ENCODE measurements at places on chromosomes 3 and 15.

DNA sequence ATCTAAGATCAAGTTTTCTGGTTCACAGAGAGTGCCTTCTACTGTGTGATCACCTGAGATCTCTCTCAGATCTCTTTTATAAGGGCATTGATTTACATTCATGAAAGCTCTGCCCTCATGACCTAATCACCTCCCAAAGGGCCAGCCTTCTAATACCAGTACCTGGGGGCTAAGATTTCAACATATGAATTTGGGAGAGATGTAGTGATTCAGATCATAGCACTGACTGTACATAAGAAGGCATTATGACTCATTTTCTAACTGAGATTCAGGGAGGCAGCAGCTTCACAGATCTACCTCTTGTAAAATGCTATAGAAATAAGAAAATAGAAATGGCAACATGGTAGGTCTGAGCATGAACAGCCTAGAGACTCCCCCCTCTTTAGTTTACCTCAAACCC, 39.6 kb downstream of the VGLL3 start:
- DNase-seq, result no peak

DNA sequence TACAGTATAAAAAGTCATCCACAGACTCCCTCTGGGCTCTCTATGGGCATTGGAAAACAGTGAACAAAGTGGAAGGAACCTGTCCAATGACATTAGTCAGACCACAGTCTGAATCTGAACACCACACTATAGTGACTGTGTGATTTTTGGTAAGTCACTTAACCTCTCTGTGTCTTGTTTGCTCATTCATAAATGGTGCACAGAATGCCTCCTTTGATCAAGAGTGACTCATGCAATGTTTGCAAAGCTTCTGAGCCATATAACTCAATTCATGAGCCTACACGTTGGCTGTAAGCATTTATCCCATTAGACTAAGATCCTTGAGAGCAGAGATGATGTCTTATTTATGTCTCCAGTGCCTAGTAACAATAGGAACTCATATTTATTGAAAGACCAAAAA, 46.7 kb downstream of the SV2B start:
- DNase-seq, result no peak

GRCh38 chr3:172980849-172981248, 160.2 kb downstream of the SPATA16 start:
- DNase-seq, result no peak

- DNase-seq, result no peak
These were observed 874.7 kb upstream of the GBE1 start for GRCh38 chr3:82636177-82636576.

DNA sequence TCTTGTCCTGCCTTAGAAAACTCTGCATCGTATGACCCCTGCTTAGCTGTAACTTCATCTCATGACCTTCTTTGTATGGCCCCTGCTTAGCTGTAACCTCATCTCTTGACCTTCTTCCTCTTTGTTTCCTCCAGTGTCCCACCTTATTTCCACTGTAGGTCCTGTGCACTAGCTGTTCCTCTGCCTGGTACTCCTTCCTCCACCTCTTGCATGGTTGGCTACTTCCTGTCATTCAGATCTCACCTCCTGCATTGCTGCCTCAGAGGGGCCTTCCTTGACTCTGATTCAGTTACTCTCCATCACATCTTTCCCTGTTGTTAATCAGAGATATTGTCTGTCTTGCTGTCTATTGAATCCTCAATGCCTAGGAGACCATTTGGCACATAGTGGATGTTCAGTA, 63.2 kb downstream of the PDE8A start:
- no peak for DNase-seq

DNA sequence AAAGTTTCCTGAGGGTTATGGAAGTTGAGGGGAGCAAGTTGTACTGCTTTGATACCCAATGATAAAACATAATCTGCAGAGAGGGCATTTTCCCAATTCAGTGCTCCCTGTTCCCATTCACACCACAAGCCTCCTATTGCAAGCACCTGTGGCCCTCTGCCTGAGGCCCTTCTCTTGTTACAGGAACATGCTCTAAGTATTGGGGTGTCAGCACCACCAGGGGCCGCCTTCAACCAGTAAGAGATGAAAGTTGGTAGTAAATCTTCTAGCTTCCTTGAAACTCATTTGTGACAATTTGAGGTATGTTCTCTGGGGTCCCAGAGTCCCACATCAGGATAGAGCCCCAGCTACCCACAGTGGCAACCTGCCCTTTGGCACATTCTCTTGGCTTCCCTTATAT, 265.4 kb upstream of the ARHGEF26 start:
- DNase-seq, result no peak

- no peak for DNase-seq
These were observed 198.6 kb upstream of the NR2E3 start for GRCh38 chr15:71611553-71612396.

DNA sequence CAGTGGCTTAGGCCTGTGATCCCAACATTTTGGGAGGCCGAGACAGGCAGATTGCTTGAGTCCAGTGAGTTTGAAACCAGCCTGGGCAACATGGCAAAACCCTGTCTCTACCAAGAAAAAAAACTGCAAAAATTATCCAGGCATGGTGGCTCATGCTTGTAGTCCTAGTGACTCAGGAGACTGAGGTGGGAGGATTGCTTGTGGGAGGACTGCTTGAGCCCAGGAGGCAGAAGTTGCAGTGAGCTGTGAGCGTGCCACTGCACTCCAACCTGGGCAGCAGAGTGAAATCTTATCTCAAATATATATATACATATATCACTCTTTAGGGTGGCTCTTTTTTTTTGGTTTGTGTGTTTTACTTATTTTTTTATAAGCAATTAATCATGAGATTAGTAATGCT, 83.7 kb upstream of the WDR72 start:
- DNase-seq, result no peak

DNA sequence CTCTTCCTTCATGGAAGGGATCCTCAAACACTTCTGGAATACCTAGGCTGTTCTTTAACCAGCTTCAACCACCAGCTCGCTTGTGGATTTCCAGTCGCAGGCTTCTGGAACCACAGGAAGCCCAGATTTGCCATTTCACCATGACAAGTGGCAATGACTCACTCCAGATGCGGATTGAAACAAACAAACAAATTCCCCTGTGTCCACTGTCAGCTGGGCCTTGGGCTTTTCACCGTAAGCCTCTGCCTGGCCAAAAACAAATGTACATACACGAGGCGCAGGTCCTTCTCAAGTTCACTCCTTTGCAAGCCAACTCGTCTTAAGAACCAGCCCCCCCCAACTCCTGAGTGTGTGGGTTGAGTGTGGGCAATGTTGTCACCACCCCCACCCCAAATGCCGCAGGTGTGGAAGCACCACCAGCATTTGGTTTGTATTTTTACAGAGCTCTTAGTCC, 8.8 kb downstream of the BCL6 start:
- DNase-seq, result no peak

GRCh38 chr3:194133661-194134230, 2.2 kb upstream of the HES1 start:
- DNase-seq, result peak; percentile 49

GRCh38 chr3:49671291-49672288, 2.6 kb upstream of the APEH start:
- peak; percentile 66 for DNase-seq

- DNase-seq, result no peak
These were observed 84.7 kb upstream of the LMCD1 start for GRCh38 chr3:8416965-8417364.

- no peak for DNase-seq
These were observed 493.3 kb downstream of the LPP start for GRCh38 chr3:188647237-188647636.

DNA sequence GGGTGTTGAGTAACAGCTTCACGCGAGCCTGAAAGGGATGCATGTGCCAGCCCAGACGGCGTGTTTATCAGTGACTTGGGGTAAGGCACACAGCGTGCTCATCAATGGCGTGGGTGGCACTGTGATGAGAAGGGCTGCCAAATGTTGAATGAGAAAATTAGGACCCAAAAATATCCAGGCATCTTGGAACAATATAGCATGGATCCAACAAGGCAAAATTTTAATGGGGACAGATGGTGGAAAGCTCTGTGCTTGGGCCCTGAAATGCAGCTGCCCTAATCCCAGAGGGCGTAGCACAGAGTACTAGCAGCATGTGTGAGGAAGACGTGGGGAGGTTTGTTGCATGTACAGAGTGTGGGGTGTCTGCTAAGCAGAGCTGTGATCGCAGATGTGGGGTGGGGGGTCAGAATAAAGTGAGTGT, 48.9 kb downstream of the SSUH2 start:
- DNase-seq, result no peak

DNA sequence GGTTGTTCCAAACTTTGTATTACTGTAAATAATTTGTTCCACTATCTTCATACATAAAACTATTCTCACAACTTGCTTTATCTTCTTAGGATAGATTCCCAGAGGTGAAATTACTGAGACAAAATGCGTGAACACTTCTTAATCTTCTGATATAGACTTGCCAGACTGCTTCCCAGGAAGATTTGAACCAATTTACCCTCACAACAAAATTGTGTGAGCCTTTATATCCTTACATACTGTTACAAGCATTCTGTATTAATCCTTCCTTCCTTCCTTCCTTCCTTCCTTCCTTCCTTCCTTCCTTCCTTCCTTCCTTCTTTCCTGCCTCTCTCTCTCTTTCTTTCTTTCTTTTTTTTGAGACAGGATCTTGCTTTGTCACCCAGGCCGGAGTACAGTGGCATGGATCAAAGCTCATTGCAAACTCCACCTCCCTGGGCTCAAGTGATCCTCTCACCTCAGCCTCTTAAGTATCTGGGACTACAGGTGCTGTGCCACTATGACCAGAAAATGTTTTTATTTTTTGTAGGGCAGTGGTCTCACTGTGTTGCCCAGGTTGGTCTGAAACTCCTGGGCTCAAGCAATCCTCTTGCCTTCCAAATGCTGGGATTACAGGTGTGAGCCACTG, 57.1 kb upstream of the SSR3 start:
- DNase-seq, result no peak

- no peak for DNase-seq
These were observed 107.4 kb downstream of the APBA2 start for GRCh38 chr15:28993051-28993719.

DNA sequence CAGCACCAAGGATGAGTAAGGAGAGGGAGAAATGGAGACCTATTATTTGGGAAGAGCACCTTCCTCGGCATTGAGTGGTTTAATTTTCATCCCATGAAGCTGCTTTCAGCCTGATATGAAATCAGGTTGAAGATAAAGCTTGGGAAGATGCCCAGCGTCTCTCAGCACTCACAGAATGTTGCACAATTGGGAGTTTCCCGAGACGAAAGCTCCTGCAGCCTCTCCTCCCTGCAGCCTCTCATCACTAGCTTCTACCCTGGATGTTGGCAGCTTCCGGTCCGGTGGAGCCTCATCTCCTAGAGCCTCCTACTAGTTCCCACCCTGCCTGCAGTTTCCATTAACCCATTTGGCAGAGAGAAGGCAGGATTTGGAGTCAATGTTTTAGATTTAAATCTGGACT, 40.3 kb downstream of the EDEM1 start:
- no peak for DNase-seq

GRCh38 chr3:148100476-148100875, 597.2 kb upstream of the AGTR1 start:
- DNase-seq, result no peak

DNA sequence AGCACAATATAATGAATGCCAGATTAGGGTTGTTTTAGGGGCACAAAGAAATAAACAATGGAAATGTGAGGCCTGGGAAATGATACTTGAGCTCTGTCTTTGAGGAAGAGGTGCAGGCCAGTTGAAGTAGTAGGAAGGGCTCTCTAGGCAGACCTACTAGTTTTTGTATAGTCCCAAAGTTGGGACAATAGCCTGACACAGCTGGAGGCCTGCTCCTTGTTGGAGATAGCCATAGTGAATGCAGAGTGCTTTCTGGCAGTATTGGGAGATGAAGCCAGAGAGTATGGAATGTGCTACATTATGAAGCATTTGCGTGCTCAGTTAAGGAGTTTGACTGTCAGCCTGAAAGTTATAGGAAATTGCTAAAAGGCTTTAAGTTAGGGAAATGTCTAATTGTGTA, 251.2 kb upstream of the ZPLD1 start:
- no peak for DNase-seq

- no peak for DNase-seq
These were observed 13.9 kb upstream of the TOP2B start for GRCh38 chr3:25678581-25678980.

- DNase-seq, result no peak
These were observed 33.9 kb downstream of the HRH1 start for GRCh38 chr3:11188231-11188630.

GRCh38 chr3:56415652-56416051, 52.6 kb downstream of the ERC2 start:
- no peak for DNase-seq

- DNase-seq, result no peak
These were observed 38.1 kb downstream of the PDZRN3 start for GRCh38 chr3:73586628-73587027.

DNA sequence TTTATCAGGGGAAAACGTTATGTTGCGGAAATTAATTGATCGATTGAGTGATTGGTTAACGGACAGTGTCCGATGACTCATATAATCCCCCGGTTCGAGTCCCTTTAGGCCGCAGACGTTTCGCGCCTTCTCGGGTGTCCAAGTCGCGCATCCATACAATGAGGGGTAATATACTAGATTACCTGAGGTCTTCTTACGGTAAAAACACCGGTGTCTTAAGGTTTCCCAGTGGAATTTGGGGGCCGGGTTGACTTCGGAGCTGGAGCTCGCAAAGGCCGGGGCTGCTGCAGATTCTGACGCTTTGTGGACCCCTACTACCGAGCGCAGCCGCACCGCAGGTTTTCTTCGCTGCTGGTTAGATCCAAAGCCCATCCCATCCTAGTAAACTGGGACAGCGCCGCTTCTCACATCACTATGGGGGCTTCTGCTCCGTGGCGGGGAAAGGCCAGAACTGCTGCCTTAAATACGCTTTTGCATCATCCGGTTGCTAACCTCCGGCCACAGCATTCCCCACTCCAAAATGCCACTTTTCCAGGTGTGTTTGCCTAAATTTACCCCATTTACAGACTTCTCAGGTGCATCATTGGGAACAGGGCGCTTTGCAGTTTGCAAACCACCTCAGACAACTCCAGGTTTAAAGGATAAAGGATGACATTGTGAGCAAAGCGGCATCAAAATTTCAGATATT, 858 bp upstream of the SACM1L start:
- no peak for DNase-seq

- DNase-seq, result no peak
These were observed 271.5 kb upstream of the DCBLD2 start for GRCh38 chr3:99172736-99173657.

DNA sequence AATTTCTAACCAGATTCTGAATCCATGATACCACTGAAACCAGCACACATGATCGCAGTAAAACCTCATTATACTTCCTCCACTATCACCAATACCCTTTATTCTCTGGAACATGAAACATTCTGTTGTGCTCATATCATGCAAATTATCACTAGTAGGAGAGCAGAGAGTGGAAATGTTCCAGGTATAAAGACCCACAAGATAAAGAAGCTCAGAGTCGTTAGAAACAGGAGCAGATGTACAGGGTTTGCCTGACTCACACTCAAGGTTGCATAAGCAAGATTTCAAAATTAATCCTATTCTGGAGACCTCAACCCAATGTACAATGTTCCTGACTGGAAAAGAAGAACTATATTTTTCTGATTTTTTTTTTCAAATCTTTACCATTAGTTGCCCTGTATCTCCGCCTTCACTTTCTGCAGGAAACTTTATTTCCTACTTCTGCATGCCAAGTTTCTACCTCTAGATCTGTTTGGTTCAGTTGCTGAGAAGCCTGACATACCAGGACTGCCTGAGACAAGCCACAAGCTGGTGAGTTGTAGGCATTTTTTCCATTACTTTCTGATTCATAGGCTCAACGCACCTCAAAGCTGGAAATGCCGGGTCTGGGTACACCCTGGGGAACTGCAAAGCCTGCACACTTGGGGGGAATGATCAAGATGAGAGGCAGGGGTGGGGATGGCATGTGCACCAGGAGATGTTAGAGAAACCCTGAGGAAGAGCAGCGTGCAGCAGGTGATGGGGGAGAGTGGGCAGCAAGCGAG, at the start of gene CCR2:
TSS of gene CCR2 (plus strand) at position 465 of the 764 bp plus-strand sequence. CDS start 3,417 bp downstream, outside the sequence.
- DNase-seq, result no peak

Data from memory B cell (primary cell).